Activated naive CD8-positive, alpha-beta T cell treated with anti-CD3 and anti-CD28 coated beads, Interleukin-2, amount 50 U/mL, for 24 hours (primary cell): ENCODE measurements at places on chromosomes 12 and 14.

GRCh38 chr12:79380402-79380801 is 310.4 kb downstream of the PAWR start:
- H3K27me3 ChIP-seq = no peaks in the 10 kb centered on the region
- no peak overlapping the region for H3K4me3 ChIP-seq
- H3K36me3 ChIP-seq = no peaks in the 10 kb centered on the region

- H3K36me3 ChIP-seq = no peaks in the 10 kb centered on the region
- H3K4me1 ChIP-seq = no peaks in the 10 kb centered on the region
- no peak overlapping the region for H3K27ac ChIP-seq
- DNase-seq = no peak
These were observed 302.5 kb downstream of the EMP1 start for GRCh38 chr12:13499008-13499407.

- H3K36me3 ChIP-seq = peaks cover 13% of the 10 kb centered on the region
- H3K27me3 ChIP-seq = no peaks in the 10 kb centered on the region
- no peak overlapping the region for H3K27ac ChIP-seq
- no peak overlapping the region for H3K4me3 ChIP-seq
These were observed 28.3 kb downstream of the ADIPOR2 start for GRCh38 chr12:1719139-1719538.

DNA sequence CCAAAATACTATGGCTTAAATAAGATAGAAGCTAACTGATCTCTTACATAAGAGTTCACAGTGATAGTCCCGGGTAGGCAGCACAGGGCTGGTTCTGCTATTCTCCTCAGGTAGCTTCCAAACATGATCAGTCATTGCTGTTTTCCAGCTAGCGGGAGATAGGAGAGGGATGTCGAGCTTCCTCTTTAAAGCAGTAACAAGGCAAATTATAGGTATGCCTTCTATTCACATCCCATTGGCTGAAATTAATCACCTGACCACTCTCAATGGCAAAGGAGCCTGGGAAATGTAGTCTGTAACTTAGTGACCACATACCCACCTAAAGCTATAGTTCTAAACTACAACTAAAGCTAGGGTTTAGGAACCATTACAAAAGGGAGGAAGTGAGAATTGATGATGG is 34.5 kb upstream of the VRK1 start:
- H3K4me1 ChIP-seq = peaks cover 5% of the 10 kb centered on the region
- H3K27me3 ChIP-seq = peaks cover 11% of the 10 kb centered on the region
- no peaks in the 10 kb centered on the region for H3K36me3 ChIP-seq
- DNase-seq = no peak
- H3K4me3 ChIP-seq = peak overlapping the region; percentile 42

DNA sequence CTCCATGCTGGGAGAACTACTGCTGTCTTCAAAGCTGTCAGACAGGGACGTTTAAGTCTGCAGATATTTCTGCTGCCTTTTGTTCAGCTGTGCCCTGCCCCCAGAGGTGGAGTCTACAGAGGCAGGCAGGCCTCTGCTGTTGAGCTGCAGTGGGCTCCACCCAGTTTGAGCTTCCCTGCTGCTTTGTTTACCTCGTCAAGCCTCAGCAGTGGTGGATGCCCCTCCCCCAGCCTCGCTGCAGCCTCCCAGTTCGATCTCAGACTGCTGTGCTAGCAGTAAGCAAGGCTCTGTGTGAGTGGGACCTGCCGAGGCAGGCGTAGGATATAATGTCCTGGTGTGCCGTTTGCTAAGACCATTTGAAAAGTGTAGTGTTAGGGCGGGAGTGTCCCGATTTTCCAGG is 31.4 kb upstream of the RFX4 start:
- DNase-seq = no peak
- peaks cover 3% of the 10 kb centered on the region for H3K36me3 ChIP-seq
- no peak overlapping the region for H3K27ac ChIP-seq
- H3K4me1 ChIP-seq = no peaks in the 10 kb centered on the region
- no peak overlapping the region for H3K4me3 ChIP-seq
- H3K27me3 ChIP-seq = peaks cover 24% of the 10 kb centered on the region
